Hair follicular keratinocyte (primary cell): ENCODE measurements at places on chromosomes 2 and 18. TPM values are rescaled to one million over a fixed set of nuclear protein-coding genes. Genes with fewer than 3 reads are reported as not detected.

Gene HOXD13
- total RNA-seq: not detected in 2 replicates

Gene SH2D6
- total RNA-seq: 0.23 TPM in 1 of 2 replicates, not detected in the other

Gene UGT1A8
- total RNA-seq: not detected in 2 replicates

Gene VSNL1
- 12.8 and 17.3 TPM in 2 replicates for total RNA-seq

Gene ANKRD30BL
- not detected in 2 replicates for total RNA-seq

Gene CGREF1
- total RNA-seq: 1.1 and 2.7 TPM in 2 replicates

Gene PTPN2
- total RNA-seq: 35.4 and 47.3 TPM in 2 replicates

Gene IL18R1
- total RNA-seq: 2.0 and 2.1 TPM in 2 replicates

Gene CHRNA1
- not detected in 2 replicates for total RNA-seq

Gene C1D
- total RNA-seq: 32.3 and 45.6 TPM in 2 replicates

Gene FN1
- 133 and 1,059 TPM in 2 replicates for total RNA-seq

Gene GCG
- not detected in 2 replicates for total RNA-seq

Gene ARHGAP15
- total RNA-seq: not detected in 2 replicates

Gene COL5A2
- total RNA-seq: 43.5 and 52.9 TPM in 2 replicates

Gene FAHD2A
- 36.3 and 46.0 TPM in 2 replicates for total RNA-seq

Gene GPR17
- total RNA-seq: not detected in 2 replicates

Gene DNPEP
- 46.6 and 51.1 TPM in 2 replicates for total RNA-seq

Gene KIF5C
- under 0.01 and 0.38 TPM in 2 replicates for total RNA-seq

Gene TEX44
- not detected in 2 replicates for total RNA-seq
